Germinal center (tissue), 1 donor: ENCODE measurements at places on chromosomes 5 and 9.

DNA sequence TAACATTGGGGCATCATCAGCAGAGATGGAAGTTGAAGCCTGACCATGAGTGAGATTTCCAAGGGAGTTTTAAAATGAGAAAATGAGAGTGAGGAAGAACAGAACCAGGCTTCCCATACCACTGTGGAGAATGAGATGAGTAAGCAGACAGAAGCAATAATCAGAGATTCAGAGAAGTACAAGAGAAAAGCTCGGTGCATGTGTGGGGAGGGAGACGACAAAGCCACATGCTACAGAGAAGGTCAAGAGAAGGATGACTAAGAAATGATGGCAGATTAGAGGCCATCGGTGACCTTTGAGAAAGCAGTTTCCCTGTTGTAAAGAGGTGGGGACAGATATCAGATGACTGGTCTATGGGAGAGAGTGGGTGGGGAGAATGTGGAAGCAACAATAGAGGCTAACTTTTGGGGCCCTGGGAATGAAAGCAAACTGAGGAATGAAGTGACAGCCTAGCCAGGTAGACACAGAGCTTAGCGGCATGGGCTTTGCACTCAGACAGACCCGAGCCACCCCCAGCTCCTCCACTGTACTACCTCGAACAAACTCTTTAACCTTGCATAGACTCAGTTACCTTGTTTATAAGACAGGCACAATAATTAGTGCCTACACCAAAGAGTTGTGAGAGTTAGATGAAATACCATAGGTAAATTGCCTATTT, 207.7 kb downstream of the PIK3R1 start:
- DNase-seq, result no peak

GRCh38 chr9:78549711-78550110, 252.8 kb downstream of the PSAT1 start:
- no peak for DNase-seq

- DNase-seq, result no peak
These were observed 159.8 kb downstream of the COL23A1 start for GRCh38 chr5:178430186-178431062.

GRCh38 chr5:147177125-147177840, 57.5 kb upstream of the STK32A start:
- DNase-seq, result no peak

DNA sequence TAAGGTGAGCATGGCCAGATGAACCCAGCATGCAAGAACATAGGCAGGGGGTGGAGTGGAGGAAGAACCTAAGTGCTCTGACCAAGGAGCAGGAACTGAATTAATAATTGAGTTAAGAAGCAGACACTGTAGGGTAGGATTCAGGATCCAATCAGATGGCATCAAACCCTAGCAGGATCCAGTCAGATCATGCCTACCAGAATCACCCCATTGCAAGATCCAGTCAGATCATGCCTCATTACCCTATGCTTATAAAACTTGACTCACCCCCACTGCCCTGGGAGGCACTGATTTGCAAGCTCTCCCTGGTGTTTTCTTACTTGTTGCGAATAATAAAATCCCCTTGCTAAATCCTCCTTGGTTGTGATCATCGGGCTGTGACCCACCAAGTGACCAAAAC, 19.7 kb downstream of the TUSC1 start:
- no peak for DNase-seq

DNA sequence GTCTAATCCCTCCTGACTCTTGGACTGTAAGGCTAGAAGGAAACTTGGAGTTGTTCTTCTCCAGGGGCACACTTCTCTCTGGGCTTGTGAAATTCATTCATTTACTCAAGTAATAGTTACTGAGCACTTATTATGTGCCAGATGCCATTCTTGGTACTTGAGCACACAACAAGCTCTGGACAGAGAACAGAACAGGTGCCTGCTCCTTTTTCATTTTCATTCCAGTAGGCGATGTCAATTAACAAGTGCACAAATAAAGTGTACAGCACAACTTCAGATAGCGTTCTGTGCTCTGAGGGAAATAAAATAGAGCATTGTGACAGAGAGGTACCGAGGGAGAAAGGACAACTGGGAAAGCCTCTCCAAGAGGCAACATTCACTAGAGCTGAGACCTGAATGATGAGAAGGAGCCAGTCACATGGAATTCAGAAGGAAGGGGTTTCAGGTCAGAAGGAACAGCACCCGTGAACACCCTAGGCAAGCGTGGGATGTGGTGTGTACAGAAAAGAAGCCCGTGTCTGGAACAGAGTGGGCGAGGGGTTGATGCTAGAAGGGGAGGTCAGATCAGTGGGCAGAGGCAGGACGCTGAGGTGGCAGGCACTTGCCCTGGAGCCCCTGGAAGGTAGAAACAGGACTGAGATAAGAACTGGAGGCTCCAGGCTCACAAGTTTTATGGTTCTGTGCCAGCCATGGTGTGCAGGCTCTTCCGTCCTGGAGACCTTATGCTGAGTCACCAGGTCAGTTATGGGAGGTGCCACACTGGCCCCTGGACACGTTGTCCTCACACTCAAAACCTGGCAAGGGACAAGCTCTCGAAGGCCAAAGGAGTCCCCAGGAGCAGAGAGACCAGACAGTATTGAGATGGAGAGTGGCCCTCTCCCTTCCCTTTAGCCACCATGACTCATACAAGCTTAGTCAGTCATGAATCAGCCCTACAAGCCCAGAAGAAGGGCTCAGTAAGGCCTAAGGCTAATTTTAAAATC, 7.2 kb upstream of the ABLIM3 start:
- no peak for DNase-seq

GRCh38 chr5:139955053-139955605, 88.0 kb downstream of the NRG2 start:
- no peak for DNase-seq

- DNase-seq, result no peak
These were observed 15.4 kb downstream of the CCNJL start for GRCh38 chr5:160297004-160297403.

DNA sequence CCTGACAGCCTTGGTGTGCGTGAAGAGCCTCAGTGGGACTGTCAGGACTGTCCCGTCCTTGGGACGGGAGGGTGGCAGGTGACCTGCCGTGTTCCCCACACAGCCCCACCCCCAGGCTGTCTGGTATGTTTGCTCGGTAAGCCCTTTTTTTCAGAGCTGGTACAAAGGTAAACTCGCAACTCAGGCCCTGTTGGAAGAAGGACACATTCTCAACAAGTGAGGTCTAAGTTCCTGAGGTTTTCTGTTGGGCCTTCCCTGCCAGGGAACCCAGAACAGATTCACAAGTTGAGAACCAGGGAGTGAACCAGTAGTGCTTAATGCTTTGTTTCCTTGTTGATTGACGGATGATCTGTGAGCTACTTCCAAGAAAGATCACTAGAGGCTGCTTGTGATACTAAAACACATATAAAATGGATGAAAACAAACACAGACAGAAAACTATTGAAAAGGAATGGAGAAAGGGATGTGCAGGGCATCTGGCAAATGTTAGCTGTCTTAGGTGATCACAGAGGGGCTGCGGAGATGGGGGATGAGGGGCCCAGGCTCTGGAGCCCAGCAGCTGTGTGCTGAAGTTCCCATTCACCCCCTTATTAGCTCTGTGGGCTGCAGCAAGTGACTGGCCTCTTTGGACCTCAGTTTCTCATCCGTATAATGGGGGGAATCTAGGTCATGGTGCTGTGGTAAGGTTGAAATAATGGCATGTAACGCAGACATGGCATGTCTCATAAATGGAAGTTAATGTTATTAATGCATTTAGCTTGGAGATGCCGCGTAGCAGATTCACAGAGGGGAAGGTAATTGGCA, 2.7 kb downstream of the NDST1 start:
- DNase-seq, result no peak

GRCh38 chr9:7081065-7081600, 323.4 kb downstream of the KDM4C start:
- no peak for DNase-seq

DNA sequence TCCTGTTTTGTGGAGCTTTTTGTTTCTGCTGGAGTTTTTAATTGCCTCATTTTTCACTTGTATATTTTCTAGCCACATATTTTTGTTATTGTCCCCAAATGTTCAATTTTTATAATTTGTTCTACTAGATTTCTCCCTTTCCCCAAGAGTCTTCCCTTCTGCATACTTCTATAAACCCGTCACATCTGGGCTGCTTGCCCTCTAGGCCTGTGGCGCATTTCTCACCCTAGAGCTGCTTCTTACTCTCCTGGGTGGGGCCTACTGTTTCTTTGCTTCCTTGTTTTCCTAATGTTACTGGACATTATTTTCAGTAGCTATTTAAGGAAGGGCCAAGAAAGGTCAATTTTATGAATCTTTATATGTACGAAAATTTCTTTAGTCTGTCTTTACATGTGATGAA, 51.5 kb downstream of the NXNL2 start:
- no peak for DNase-seq

GRCh38 chr9:134373269-134373668, 47.0 kb downstream of the RXRA start:
- DNase-seq, result no peak

- no peak for DNase-seq
These were observed 231.5 kb downstream of the FANCC start for GRCh38 chr9:95085861-95086563.

GRCh38 chr9:84218322-84218721, 122.2 kb downstream of the SLC28A3 start:
- DNase-seq, result no peak

- DNase-seq, result no peak
These were observed 300.5 kb downstream of the SLCO4C1 start for GRCh38 chr5:101995585-101995984.

DNA sequence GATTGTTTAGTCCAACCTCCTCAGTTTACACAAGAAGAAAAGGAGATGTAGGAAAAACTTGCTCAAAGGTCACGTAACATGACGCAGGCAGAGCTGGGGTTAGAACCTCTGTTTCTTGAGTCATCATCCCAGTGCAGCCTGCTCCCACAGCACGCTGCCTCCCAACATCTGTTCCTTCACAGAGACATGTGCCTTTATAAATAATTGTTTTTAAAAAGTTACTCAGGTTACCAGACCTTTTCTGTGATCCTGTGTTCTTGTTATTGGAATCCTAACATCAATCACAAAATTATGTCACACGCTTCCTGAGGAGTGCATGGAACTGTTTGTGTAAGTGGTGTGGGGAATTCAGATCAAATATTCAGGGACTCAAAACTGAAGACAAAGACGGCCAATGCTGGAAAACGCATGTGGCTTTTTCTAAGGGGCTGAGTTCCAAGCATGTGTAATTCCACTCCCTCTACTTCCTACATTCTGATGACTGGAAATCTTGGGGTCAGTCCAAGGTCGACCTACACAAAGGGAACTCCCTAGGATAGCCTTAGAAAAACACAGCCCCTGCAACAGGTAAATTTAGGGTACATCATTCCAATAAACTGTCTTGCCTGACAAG, 184.3 kb downstream of the TSSK1B start:
- DNase-seq, result no peak

GRCh38 chr5:172644711-172645110, 3.6 kb downstream of the NEURL1B start:
- DNase-seq, result no peak

GRCh38 chr5:103293719-103294118, 35.2 kb downstream of the MACIR start:
- no peak for DNase-seq

- DNase-seq, result no peak
These were observed 263.9 kb downstream of the CTNND2 start for GRCh38 chr5:11640158-11640873.

- no peak for DNase-seq
These were observed 19.0 kb downstream of the NACC2 start for GRCh38 chr9:136075881-136076678.

- no peak for DNase-seq
These were observed 715 bp upstream of the RPS6 start for GRCh38 chr9:19380826-19381075.

GRCh38 chr5:10138395-10139057, 111.2 kb downstream of the ATPSCKMT start:
- DNase-seq, result no peak

DNA sequence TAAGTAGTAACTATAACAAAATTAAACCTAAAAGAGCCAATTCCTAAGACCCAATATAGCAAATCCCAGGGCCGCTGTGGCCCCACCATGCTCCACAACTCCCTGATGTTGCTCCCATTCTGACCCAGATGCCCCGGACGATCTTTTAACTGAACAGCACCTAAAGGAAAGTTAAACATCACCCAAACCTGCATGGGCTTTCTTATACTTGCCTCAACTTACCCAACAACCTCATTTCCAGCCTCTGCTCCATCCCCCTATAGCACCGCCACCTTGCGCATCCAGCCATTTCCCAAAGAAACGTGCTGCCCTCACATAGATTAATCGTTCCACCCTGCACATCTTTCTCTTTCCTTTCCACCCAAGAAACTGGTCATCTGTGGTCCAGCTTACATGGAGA, 54.6 kb downstream of the ZNF354C start:
- DNase-seq, result no peak

DNA sequence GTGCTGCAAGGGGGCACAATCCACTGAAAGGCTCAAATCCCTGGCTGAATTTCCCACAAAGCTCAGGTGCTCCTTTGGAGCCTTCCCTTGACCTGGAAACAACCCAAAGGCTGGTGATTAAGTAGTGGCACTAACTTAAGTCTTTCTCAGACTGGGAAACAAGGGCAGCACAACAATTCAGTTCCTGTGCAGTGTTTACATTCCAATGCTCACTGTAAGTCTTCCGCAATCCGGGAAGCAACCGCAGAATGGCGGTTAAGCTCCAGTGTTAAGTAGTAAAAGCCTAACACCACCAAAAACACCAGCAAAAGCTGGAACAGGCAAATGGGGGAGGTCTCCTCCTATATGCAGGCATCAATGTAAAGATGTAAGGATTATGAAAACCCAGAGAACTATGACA, 117.2 kb downstream of the TRPM3 start:
- no peak for DNase-seq

GRCh38 chr9:35643046-35643445, 7.7 kb downstream of the SIT1 start:
- no peak for DNase-seq

GRCh38 chr5:122778157-122778556, 3.3 kb downstream of the SNX2 start:
- DNase-seq, result no peak
